Dermis lymphatic vessel endothelial cell (primary cell): ENCODE measurements at places on chromosomes 13 and 19. TPM values are rescaled to one million over a fixed set of nuclear protein-coding genes. Genes with fewer than 3 reads are reported as not detected.

Gene CD79A
- total RNA-seq = 0.09 and 0.11 TPM in 2 replicates

Gene LILRB3
- total RNA-seq = not detected in 2 replicates

Gene KLK4
- total RNA-seq = not detected in 2 replicates

Gene HAUS8
- total RNA-seq = 1.6 and 1.9 TPM in 2 replicates

Gene RASL11A
- total RNA-seq = 2.2 TPM in 2 replicates

Gene LGALS14
- total RNA-seq = not detected in 2 replicates

Gene FCER2
- not detected in 2 replicates for total RNA-seq

Gene AP1M2
- total RNA-seq = under 0.01 TPM in 1 of 2 replicates, not detected in the other

Gene DIRAS1
- 0.17 and 0.33 TPM in 2 replicates for total RNA-seq

Gene KCNJ14
- 0.11 and 0.26 TPM in 2 replicates for total RNA-seq

Gene C5AR1
- total RNA-seq = not detected in 2 replicates

Gene ATP8A2
- total RNA-seq = 0.09 and 0.11 TPM in 2 replicates

Gene RASGRP4
- total RNA-seq = not detected in 2 replicates

Gene KEAP1
- total RNA-seq = 78.4 and 78.9 TPM in 2 replicates

Gene ADGRE3
- total RNA-seq = not detected in 2 replicates

Gene ZSCAN4
- not detected in 2 replicates for total RNA-seq

Gene LILRB4
- not detected in 2 replicates for total RNA-seq

Gene KLF1
- 0.09 TPM in 1 of 2 replicates, not detected in the other for total RNA-seq

Gene ZNF564
- total RNA-seq = 9.1 and 12.0 TPM in 2 replicates

Gene ZNF221
- total RNA-seq = 3.9 and 6.3 TPM in 2 replicates

Gene TMIGD2
- not detected in 2 replicates for total RNA-seq

Gene KLK6
- not detected in 2 replicates for total RNA-seq

Gene PALM
- total RNA-seq = 28.6 and 34.0 TPM in 2 replicates

Gene FCHO1
- 0.22 and 0.43 TPM in 2 replicates for total RNA-seq

Gene CYP2A7
- total RNA-seq = not detected in 2 replicates
